ENCODE measurements at places on chromosomes 12 and 14. TPM values are rescaled to one million over a fixed set of nuclear protein-coding genes. Genes with fewer than 3 reads are reported as not detected.

Gene DPY19L2
- total RNA-seq = 2.6 TPM

Gene SLC41A2
- 19.8 TPM for total RNA-seq

Gene RIN3
- total RNA-seq = 23.4 TPM

Gene CLEC9A
- total RNA-seq = not detected

Gene UNC79
- total RNA-seq = 0.02 TPM

Gene CMA1
- not detected for total RNA-seq

Gene PPP1R36
- 0.24 TPM for total RNA-seq

Gene ADAM20
- not detected for total RNA-seq

Gene PCNX4
- total RNA-seq = 37.5 TPM

Gene ARG2
- total RNA-seq = 1.3 TPM

Gene CD69
- total RNA-seq = not detected

Gene MMP17
- 12.2 TPM for total RNA-seq

Gene TSPAN31
- 13.2 TPM for total RNA-seq

Gene KRT79
- total RNA-seq = 0.21 TPM

Gene KLRB1
- total RNA-seq = not detected

Gene FAM186B
- 0.16 TPM for total RNA-seq

Gene TMPRSS12
- not detected for total RNA-seq

Gene PTPRO
- total RNA-seq = not detected

Gene PLEKHG7
- total RNA-seq = 0.10 TPM

Gene TIMELESS
- 36.7 TPM for total RNA-seq

Gene CCDC196
- total RNA-seq = not detected

Gene PPP2R5C
- 59.2 TPM for total RNA-seq

Gene FSCB
- not detected for total RNA-seq

Gene TMTC1
- total RNA-seq = 0.13 TPM

Gene HOXC4
- total RNA-seq = 3.8 TPM

Gene DAO
- total RNA-seq = not detected

Gene ZFYVE26
- total RNA-seq = 5.8 TPM

Gene ANO4
- 0.11 TPM for total RNA-seq

Gene KCNJ8
- total RNA-seq = 0.34 TPM

Gene ASCL1
- not detected for total RNA-seq

Gene TAS2R8
- total RNA-seq = not detected

Gene TAC3
- not detected for total RNA-seq

Gene SUPT16H
- 108 TPM for total RNA-seq

Gene TSFM
- total RNA-seq = 69.3 TPM

Gene SLC24A4
- total RNA-seq = 0.14 TPM

Gene CYP46A1
- 0.02 TPM for total RNA-seq

Gene WIF1
- not detected for total RNA-seq

Gene KRT6A
- 0.74 TPM for total RNA-seq

Gene NUP37
- total RNA-seq = 77.3 TPM

Gene IFNG-AS1
- total RNA-seq = not detected

Gene RIPK3
- not detected for total RNA-seq
